ENCODE measurements at places on chromosomes 7 and 10.

GRCh38 chr10:123147635-123148413 lies at the start of gene HMX2:
HMX2 (plus strand) TSS chr10:123148136; CDS start chr10:123148379, 243 bp downstream.
- DNase-seq = no peak

DNA sequence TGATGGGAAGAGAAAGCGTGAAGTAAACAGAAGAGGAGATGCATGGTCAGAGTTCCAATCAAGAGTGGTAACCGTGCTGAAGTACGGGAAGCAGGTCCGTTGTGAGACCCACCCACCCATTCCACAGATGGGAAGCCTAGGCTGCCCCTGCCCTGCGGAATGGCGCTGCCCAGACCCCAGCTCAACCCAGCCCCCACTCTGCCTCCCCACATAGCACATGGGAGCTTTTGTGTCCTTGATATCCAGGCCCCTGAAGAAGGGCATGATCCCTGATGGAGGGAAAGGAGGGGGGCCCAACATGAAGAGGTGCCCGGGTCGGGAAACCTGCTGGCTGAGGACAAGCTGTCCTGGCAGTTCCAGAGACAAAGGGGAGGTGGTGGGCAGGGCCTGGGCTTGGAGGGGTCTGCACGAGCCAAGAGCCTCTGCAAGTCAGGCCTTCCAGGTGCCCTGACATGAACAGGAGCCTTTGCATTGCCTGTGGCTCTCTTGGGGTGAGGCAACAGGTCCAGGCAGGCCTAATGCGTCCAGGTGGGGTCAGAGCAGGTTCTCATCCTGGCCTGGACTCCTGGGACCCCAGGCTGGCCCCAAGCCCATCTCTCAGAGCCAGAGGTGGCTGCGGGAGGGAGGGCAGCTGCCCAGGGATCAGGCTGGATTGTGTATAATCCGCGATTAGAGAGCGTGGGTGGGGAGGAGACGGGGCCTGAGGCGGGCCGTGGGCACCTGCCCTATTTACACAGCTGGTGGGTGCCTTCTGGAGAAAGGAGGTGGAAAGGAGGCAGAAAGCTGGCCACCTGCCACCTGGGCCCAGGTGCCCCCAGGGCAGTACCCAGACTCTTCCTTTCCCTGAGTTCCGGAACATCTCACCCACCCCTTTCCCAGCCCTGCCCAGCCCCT lies 23.5 kb downstream of the YKT6 start:
- no peak for DNase-seq

DNA sequence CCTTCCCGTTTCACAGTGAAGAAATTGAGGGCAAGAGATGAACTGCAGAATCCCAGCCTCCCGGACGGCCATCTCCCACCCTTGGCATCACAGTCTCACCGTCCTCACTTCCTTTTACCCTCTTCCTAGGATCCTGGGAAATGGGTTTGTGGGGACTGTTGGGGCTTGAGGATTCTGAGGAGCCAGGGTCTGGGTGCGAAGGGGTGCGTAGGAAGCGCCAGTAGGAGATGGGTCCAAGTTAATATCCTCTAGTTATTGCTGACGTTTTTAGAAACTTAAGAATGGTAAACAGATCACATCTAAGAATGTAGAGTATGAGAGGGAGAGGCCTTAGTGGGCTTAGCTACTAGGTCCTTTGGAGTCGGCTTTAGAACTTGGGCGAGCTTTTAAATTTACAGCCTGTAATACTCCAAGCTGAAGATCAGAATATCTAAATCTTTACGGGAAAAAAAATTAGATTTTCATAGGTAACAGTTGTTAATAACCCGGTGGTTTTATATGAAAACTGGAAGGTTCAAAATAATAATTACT lies 696 bp downstream of the MALSU1 start:
- DNase-seq = peak; percentile 36

GRCh38 chr7:87213811-87214210 lies 5.7 kb downstream of the TMEM243 start:
- no peak for DNase-seq

DNA sequence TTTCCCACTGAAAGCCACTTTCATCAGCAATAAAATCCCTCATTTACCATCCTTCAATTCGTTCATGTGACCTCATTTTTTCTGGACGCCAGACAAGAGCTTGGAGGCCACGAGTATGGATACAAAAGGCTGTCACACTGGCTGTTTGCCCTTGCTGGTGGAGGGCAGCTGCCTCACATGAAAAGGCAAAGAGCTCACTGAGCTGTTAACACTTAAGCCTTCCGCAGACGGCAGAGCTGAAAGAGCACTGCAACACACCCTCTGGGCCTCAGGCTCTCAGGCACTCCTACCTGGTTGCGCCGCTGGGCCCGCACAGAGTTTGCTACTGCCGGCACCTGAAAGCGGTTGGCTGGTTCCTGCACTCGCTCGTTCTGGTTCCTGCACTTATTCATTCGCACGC lies 193.5 kb downstream of the CFTR start:
- no peak for DNase-seq

- no peak for DNase-seq
These were observed 77.3 kb upstream of the SVIL start for GRCh38 chr10:29712108-29712507.

- no peak for DNase-seq
These were observed 39.8 kb upstream of the ZNF438 start for GRCh38 chr10:31071232-31072005.

DNA sequence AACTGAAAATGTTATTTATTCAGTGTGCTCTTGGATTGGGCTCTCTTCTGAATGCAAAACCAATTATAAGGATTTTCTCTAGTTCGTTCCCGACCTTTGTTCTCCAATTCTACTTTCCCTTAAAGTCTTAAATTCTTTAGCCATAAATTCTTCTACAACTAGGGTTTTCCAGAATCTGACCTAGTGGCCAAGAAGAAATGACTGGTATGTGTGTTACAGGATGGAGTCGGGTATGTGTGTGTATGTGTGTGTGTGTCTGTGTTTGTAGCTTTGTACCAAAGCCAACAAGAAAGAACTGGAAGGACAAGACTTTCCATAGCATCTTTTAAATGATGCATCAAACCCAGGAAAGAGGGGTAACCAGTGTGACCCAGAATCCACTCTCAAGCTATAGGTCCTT lies 25.8 kb upstream of the LEP start:
- no peak for DNase-seq

- peak; percentile 23 for DNase-seq
These were observed 8.3 kb upstream of the SLC25A13 start for GRCh38 chr7:96330193-96330592.

GRCh38 chr10:15141136-15142054 lies 27.1 kb downstream of the NMT2 start:
- DNase-seq = no peak

GRCh38 chr10:1377740-1378397 lies 321.7 kb downstream of the WDR37 start:
- DNase-seq = no peak

- peak; percentile 22 for DNase-seq
These were observed 26.5 kb upstream of the TMEM248 start for GRCh38 chr7:66894463-66895080.

DNA sequence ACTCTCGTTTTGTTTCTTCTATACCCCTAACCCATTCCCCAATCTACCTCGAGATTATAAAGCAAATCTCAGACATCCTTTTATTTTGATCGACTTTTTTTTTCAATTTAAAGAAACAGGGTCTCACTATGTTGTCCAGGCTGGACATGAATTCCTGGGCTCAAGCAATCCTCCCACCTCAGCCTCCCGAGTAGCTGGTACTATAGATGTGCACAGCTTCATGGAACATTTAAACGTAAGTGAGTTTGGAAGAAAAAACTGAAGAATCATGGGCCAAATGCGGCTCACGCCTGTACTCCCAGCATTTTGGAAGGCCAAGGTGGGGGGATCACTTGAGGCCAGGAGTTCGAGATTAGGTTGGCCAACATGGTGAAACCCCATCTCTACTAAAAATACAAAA lies 96.0 kb downstream of the UPF2 start:
- no peak for DNase-seq

GRCh38 chr10:49579621-49580020 lies 30.5 kb upstream of the SLC18A3 start:
- no peak for DNase-seq

GRCh38 chr10:74925708-74926107 lies 99.3 kb downstream of the KAT6B start:
- no peak for DNase-seq

DNA sequence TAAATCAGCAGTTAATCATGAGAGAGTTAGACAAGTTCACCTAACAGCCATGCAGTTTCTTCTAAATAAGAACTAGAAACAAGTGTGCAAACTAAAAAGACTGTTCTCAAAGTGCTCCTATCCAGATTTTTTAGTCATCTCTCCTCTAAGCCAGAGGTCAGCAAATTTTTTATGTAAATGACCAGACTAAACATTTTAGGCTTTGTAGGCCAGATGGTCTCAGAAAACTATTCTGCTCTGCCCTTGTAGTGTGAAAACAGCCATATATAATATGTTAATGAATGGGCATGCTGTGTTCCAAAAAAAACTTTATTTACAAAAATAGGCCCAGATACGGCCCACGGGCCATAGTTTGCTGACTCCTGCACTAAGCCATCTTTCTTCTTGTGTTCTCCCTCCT lies 263.0 kb upstream of the LRRN3 start:
- DNase-seq = no peak

- DNase-seq = no peak
These were observed 49.5 kb downstream of the PRR15 start for GRCh38 chr7:29613100-29613499.

- DNase-seq = no peak
These were observed 85.5 kb upstream of the ZNF800 start for GRCh38 chr7:127478024-127478355.

- DNase-seq = no peak
These were observed 208.8 kb downstream of the KCNMA1 start for GRCh38 chr10:77428691-77429395.

- no peak for DNase-seq
These were observed 123.6 kb downstream of the EMX2 start for GRCh38 chr10:117666166-117666565.

- DNase-seq = no peak
These were observed 359.2 kb downstream of the PHF14 start for GRCh38 chr7:11332865-11333228.

GRCh38 chr7:101950450-101951119 lies 133.2 kb downstream of the CUX1 start:
- peak; percentile 62 for DNase-seq

DNA sequence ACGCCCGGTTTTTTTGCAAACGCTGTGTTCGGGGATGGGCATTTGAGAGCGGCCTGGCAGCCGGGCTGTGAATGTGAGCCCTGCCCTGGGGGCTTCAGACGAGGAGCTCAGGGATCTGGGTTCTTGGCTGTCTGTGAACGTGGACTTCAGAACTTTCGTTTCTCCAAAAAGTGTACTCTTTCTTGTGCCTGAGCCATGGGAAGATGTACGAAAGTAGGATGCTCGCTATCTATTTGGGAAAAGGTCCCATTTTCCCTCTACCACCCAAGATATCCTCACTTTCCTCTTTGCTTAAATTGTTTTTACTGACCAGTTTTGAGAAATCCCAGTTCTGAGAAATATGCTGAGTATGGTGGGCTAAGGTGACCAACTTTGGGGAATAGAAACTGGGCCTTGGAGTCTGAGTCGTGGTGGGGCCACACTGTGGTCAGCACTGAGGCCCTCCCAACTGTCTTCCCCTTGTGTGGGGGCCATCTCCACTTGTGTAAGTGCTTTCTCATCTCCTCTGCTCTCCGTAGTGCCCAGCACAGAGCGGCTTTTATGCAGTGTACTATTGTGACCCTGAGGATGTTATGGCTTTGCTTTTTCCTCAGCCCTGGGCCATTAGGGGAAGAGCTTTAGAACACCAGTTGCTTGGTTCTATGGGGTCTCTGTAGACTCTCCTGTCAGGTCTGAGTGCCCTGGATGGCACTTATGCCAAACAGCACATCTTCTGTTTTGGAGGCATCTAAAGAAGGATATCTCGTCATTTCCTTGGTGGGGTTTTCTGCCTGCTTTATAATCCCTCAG lies 918 bp downstream of the DBNL start:
- no peak for DNase-seq

DNA sequence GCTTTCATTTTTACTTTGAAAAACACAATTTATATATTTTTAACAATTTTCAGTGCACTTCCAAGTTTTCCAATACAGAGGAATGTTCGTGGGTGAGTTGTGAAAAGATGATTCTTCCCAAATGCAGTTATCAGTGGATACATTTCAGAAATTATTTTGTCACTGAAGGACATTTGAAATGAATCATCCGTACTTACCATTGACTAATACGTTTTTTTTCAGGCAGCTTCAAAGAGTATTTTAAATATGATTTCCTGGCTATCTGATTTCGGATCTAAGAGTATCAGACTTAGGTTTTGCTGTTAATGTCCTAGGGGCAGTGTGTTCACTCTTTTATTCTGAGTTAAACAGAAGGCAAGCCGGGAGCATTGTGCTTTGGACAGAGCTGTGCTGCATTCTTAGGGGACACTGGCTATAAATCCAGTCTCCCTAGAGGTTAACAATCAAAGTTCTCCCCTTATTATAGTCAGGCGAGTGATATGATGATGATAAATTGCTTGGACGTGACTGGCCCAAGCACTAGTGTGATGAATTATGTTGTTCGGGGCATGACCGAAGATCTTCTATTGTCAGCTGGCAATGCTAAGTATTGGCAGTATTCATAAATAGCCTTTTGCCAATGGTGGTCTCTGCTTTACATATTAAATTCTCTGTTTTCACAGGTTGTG lies 4.5 kb downstream of the PTER start:
- DNase-seq = no peak

DNA sequence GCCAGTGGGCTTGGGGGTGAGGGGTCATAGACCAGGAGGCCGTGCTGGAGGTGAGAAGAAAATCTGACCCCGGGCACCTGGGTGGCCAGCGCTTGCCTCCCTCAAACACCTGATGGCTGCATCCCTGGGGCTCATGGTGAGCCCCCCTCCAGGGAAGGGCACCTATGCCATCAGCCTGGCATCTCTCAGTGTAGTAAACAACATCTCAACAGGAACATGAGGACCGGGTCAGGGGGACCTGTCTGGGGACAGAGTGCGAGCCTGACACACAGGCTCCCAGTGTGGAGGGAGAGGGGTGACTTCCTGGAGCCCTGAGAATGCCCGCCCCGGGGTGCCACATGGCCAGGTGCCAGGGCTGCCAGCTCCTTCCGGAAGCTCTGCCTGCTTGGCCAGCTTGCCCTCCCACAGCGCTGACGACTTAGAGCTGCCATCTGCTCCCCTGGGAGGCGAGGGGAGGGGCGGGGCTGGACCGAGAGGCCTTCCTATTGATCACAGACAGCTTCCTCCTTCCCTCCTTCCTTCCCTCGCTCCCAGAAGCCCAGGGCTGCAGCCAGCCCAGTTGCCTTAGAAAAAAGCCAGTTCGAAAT lies 12.3 kb downstream of the STX1A start:
- no peak for DNase-seq

- no peak for DNase-seq
These were observed 100.2 kb upstream of the SP4 start for GRCh38 chr7:21327422-21328409.

- DNase-seq = no peak
These were observed 150.3 kb upstream of the FAM20C start for GRCh38 chr7:41917-42565.
